ENCODE measurements at places on chromosomes 3 and 15. TPM values are rescaled to one million over a fixed set of nuclear protein-coding genes. Genes with fewer than 3 reads are reported as not detected.

Gene SRPRB
- polyA plus RNA-seq, result 33.5 TPM

Gene CSPG4
- polyA plus RNA-seq, result not detected

Gene ITPKA
- 1.1 TPM for polyA plus RNA-seq

Gene GHSR
- not detected for polyA plus RNA-seq

Gene SELENOS
- 136 TPM for polyA plus RNA-seq

Gene C15orf62
- not detected for polyA plus RNA-seq

Gene IGSF11
- polyA plus RNA-seq, result 1.2 TPM

Gene LMAN1L
- not detected for polyA plus RNA-seq

Gene DPPA2
- not detected for polyA plus RNA-seq

Gene SLC51B
- polyA plus RNA-seq, result not detected

Gene KNL1
- 0.38 TPM for polyA plus RNA-seq

Gene FANCD2OS
- polyA plus RNA-seq, result not detected

Gene DPH3
- 44.4 TPM for polyA plus RNA-seq

All from neural cell (in vitro differentiated cells).